H1 (cell line): ENCODE measurements at places on chromosomes 7 and 10. TPM values are rescaled to one million over a fixed set of nuclear protein-coding genes. Genes with fewer than 3 reads are reported as not detected.
A peak's percentile ranks its signal among the peaks of the same experiment; 100 is the strongest.

DNA sequence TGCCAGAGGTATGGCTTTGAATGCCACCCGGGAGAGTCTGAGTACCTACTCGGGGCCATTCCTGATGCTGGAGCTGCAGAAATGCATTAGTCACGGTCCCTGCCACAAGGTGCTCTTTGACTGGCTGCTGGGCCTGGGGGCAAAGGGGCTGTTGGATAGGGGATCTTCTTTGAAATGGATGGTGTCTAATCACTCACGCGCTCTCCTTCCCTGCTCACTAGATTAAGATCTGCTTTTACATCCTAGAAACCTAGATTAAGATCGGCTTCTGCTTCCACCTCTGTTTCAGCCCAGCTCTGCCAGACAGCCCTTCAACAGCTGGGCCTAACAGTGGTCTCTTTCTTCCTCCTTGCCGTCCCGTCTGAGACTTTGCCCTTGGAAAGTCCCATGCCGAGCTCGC is 57.2 kb downstream of the PAX2 start:
- no peak for DNase-seq
- H3K36me3 ChIP-seq, result no peaks in the 10 kb centered on the region
- peaks cover 3% of the 10 kb centered on the region; the same call in 1 of the 2 replicates for H3K4me1 ChIP-seq
- peaks cover 5% of the 10 kb centered on the region for H3K27me3 ChIP-seq
- H3K4me3 ChIP-seq, result no peak overlapping the region

DNA sequence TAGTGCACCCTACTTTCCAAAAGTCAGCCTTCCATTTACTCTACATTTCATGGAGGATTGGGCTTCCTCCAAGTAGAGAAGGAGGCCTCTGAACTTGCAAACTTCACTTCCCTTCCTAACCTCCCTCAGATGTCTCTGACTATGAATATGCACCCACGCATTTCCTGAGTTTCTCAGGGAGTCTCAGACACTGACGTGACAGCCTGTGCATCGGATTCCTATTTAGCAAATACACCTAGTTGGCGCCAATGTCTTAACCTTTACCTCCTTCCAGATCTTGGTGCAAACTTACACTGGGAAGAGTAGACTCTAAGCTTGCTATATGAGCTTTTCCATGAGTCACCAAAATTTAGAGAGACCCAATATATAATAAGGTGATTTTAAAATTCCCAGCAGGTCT is 920.1 kb upstream of the AUTS2 start:
- no peak for DNase-seq
- H3K4me3 ChIP-seq, result no peak overlapping the region
- no peaks in the 10 kb centered on the region for H3K27me3 ChIP-seq
- H3K4me1 ChIP-seq, result no peaks in the 10 kb centered on the region

DNA sequence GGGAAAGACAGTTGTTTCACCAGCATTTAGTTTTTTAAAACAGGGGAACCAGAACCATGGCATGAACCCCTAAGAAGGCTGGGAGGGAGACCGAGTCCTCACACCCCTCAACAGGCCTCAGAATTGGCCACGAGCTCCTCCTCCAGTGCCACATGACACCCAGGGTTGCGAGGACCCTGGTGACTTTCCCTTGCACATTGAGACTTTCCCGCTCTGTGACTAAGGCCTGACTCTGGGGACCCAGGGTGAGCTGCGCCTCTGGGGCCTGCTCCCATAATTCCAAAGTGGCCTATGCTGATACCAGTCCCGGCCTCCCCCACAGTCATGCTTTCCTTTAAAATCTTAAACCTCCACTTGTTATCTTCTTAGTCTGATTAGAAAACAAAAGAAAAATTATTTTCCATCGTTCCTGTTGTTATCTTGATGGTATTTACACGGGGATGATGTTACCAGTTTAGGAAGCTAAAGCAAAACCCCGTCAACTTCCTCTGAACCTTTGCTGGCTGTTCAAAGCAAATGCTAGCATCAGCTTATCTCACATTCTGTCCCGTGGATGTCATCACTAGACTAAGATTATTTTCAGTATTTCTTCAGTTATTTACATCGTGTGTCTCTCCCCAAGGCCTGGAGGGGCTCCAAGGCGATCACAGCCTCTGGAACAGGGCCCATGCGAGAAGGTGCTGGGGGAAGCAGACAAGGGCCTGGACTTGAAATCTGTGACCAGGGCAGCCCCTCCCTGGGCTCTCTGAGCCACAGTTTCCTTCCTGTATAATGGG is 42.1 kb downstream of the FAM53B start:
- H3K27ac ChIP-seq, result no peak overlapping the region
- peaks cover 13% of the 10 kb centered on the region for H3K4me1 ChIP-seq
- no peaks in the 10 kb centered on the region for H3K27me3 ChIP-seq
- H3K36me3 ChIP-seq, result no peaks in the 10 kb centered on the region
- DNase-seq, result no peak

GRCh38 chr7:13457790-13458189 is 531.7 kb downstream of the ETV1 start:
- H3K4me3 ChIP-seq, result no peak overlapping the region
- no peaks in the 10 kb centered on the region for H3K4me1 ChIP-seq
- DNase-seq, result no peak
- H3K27me3 ChIP-seq, result no peaks in the 10 kb centered on the region
- H3K36me3 ChIP-seq, result no peaks in the 10 kb centered on the region
- no peak overlapping the region for H3K27ac ChIP-seq

DNA sequence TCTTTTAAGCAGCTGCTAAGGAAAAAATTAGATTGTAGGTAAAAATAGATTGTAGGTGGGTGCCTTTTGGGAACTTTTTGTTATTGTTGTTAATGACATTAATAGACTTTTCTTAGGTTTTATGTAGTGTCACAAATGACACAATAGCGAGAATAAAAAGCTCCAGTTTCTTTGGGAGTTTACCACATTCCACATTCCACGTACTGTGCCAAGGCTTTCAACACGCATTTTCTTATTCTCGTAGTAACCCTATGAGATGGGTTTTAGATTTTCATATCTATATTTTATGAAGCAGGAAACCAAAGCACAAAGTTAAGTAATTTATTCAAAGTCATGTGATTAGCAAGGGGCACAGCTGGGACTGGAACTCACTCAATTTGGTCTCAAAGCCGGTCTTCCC is 103.8 kb downstream of the XRCC2 start:
- H3K4me1 ChIP-seq, result no peaks in the 10 kb centered on the region
- no peaks in the 10 kb centered on the region for H3K36me3 ChIP-seq
- H3K27ac ChIP-seq, result no peak overlapping the region
- H3K4me3 ChIP-seq, result no peak overlapping the region

Gene IFIT5
- total RNA-seq, result 2.6 TPM in 2 replicates

GRCh38 chr10:131736321-131736980 is 164.4 kb upstream of the PPP2R2D start:
- no peaks in the 10 kb centered on the region for H3K4me1 ChIP-seq
- no peak overlapping the region for H3K4me3 ChIP-seq
- no peak overlapping the region for H3K27ac ChIP-seq
- no peak for DNase-seq
- no peaks in the 10 kb centered on the region for H3K36me3 ChIP-seq
- H3K27me3 ChIP-seq, result no peaks in the 10 kb centered on the region

DNA sequence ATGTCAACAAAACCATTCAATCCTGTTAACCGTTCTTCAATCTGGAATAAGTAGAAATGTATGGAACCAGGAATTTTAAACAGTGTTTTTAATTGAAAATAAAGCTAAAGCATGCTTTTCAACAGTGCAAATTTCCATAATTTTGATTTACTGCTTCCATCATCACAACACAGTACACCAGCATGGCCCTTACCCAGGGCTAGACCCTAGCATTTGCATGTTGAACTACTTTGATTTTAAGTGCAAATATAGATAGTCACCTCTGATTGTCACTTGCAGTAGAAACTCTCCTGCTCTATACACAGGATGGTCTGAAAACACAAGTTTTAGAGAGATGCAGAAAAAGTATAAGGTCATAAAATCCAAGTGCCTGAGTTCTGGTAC is 12.1 kb downstream of the SKIDA1 start:
- H3K36me3 ChIP-seq, result no peaks in the 10 kb centered on the region
- no peak overlapping the region for H3K27ac ChIP-seq
- H3K4me1 ChIP-seq, result peaks cover 4% of the 10 kb centered on the region
- H3K27me3 ChIP-seq, result no peaks in the 10 kb centered on the region; the same call in 1 of the 2 replicates
- DNase-seq, result no peak

DNA sequence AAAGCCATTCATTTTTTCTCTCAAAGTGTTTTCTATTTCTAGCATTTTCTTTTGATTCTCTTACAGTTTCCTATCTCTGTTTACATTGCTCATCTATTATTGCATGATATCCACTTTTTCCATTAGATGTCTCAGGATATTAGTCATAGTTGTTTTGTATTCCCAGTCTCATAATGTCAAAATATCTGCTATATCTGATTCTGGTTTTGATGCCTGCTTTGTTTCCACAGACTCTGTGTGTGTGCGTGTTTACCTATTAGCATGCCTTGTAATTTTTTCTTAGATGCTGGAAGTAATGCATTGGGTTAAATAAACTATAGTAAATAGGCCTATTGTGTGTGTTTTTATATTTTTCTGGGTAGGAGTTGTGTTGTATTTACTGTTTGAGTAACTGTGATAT is 1126.3 kb downstream of the SORCS1 start:
- H3K4me1 ChIP-seq, result no peaks in the 10 kb centered on the region
- H3K4me3 ChIP-seq, result no peak overlapping the region
- H3K36me3 ChIP-seq, result no peaks in the 10 kb centered on the region
- no peak overlapping the region for H3K27ac ChIP-seq
- no peak for DNase-seq

- peak; percentile 36 for DNase-seq
- H3K4me1 ChIP-seq, result no peaks in the 10 kb centered on the region
- H3K27ac ChIP-seq, result no peak overlapping the region
- no peaks in the 10 kb centered on the region for H3K27me3 ChIP-seq
- H3K4me3 ChIP-seq, result no peak overlapping the region
These were observed 163.6 kb downstream of the PIP4K2A start for GRCh38 chr10:22550732-22551131.

- no peaks in the 10 kb centered on the region for H3K36me3 ChIP-seq
- H3K27me3 ChIP-seq, result no peaks in the 10 kb centered on the region
- no peaks in the 10 kb centered on the region for H3K4me1 ChIP-seq
- no peak overlapping the region for H3K4me3 ChIP-seq
- no peak for DNase-seq
These were observed 34.3 kb downstream of the NPY start for GRCh38 chr7:24318326-24318725.

- no peak overlapping the region for H3K27ac ChIP-seq
- H3K36me3 ChIP-seq, result no peaks in the 10 kb centered on the region
- H3K27me3 ChIP-seq, result no peaks in the 10 kb centered on the region
- H3K4me1 ChIP-seq, result no peaks in the 10 kb centered on the region
- DNase-seq, result no peak
- no peak overlapping the region for H3K4me3 ChIP-seq
These were observed 198.7 kb downstream of the ADARB2 start for GRCh38 chr10:1538531-1539061.

DNA sequence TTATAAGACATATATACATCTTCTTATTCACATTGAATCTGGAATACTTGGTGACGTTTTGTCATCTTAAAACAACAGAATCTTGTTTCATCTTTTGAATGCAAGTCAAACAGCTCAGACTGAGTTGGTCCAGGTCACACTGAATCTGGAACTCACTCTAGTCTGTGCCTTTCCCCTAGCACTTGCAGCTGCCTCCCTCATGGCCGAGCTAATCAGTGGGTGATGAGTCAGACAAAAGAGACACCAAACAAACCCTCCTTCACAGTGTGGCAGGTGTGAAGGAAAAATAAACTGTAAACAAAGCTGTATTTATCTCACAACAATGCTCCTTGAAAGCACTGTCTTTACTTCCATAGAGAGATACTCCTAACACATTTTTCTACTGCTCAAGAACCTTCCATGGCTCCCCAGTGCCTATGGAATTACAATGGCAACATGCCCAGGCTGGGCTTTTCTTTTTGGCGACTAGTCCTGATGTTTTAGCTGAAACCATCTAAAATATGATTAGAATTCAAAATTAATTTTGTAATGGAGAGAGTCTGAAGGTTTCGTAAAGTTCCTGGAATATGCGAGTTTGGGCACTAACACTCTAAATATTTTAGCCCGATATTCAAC is 140.0 kb downstream of the ZNF365 start:
- H3K4me1 ChIP-seq, result no peaks in the 10 kb centered on the region
- H3K4me3 ChIP-seq, result no peak overlapping the region
- no peaks in the 10 kb centered on the region for H3K36me3 ChIP-seq
- no peak for DNase-seq
- H3K27ac ChIP-seq, result no peak overlapping the region

DNA sequence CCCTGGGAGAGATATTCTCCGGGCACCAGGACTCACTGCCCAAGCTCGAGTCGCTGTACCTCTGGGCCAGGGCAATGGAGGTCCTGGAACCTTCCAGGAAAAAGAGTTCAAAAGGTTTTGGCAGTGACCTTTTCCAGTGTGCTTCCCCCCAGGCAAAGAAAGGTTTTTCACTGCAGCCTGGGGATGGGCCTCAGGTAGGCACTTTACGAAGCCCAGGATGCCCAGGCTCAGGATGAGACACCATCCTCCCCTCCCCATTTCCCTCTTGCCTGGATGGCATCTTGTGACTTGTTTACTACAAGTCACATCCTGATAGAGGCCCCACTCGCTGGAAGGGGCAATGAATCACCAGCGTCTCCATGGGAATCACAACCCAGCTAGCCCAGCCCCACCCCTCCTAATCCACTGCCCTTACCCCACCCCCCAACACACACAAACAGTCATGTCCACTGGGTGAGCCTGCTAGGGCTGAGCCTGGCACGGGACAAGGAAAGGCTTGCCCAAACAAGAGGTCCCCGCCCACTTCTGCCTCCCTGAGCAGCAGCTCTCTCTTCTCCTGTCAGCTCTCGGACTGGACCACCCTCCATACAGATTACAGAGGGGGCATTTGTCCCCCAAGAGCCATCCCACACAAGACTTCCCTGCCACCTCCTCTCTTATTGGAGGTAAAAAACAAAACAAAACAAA is 93.8 kb upstream of the SMNDC1 start:
- DNase-seq, result no peak
- no peaks in the 10 kb centered on the region for H3K36me3 ChIP-seq
- no peak overlapping the region for H3K4me3 ChIP-seq
- H3K4me1 ChIP-seq, result peaks cover 6% of the 10 kb centered on the region
- no peaks in the 10 kb centered on the region for H3K27me3 ChIP-seq
- no peak overlapping the region for H3K27ac ChIP-seq

Gene SEMA3D
- total RNA-seq, result 3.5 and 4.1 TPM in 2 replicates

GRCh38 chr7:20435305-20435704 is 104.6 kb downstream of the ITGB8 start:
- no peak overlapping the region for H3K4me3 ChIP-seq
- no peak for DNase-seq
- H3K36me3 ChIP-seq, result no peaks in the 10 kb centered on the region
- H3K27ac ChIP-seq, result no peak overlapping the region
